ENCODE measurements at places on chromosomes 16 and 17. TPM values are rescaled to one million over a fixed set of nuclear protein-coding genes. Genes with fewer than 3 reads are reported as not detected.

The ZP2 gene
- not detected for total RNA-seq

DNA sequence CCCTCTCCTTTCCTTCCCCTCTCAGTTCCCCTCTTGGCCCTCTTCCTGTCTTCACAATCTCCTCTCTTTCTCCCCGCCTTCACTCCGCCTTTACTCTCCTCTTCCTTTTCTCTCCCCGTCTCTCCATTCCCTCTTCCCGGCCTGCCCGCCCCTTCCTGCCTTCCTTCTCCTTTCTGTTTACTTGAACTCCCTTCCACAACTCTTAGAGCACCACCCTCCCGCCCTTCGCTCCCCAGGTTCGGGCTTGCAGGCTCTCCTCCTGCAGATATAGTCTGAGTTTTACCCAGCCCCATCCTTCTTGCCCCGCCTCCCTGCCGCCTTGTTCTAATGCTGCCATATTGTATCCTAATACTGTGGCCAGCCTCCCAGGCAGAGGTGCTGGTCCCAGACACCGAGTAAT is 201.5 kb upstream of the N4BP1 start:
- no peak for DNase-seq

- no peak for DNase-seq
Observed at GRCh38 chr16:50061326-50061725, 4.4 kb upstream of the HEATR3 start.

DNA sequence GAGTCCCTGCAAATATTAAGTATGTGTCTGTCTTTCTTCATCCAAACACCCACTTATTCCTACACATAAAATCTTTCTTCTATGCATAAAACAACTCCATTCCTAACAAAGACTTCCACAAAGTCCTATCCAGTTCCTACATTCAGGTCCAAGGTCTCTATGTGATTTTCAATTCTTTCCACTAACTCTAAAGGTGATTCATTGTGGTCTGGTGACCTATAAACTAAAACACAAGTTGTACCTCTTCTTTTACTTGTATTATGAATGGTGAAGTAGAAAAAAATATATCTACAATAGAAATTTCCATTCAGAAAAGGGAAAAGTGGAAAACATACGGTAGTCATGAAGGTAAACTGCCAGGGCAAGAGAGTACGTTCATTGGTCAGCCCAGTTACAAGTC is 56.6 kb downstream of the USP32 start:
- DNase-seq, result no peak

The SLC6A2 gene
- not detected for total RNA-seq
